Fibroblast of skin of right quadriceps (primary cell): ENCODE measurements at places on chromosomes 1 and 21.

DNA sequence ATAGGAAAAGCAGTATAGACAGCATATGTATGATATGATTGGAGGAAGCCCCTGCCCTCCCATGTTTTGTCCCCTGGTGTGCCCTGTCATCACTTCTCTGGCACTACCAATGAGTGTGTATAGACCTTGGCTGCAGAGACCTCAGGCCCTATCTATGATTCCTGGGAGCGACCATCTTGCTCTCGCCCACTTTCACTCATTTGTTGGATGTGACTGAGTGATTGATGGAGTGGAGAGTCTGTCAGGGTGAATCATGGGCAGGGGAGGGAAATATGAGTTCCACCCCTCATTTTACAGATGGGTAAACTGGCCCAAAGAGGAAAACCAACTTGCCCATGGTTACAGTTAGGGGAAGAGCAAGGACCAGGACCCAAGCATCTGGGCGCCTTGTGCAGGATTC lies 14.9 kb downstream of the SLC30A1 start:
- DNase-seq: no peak

DNA sequence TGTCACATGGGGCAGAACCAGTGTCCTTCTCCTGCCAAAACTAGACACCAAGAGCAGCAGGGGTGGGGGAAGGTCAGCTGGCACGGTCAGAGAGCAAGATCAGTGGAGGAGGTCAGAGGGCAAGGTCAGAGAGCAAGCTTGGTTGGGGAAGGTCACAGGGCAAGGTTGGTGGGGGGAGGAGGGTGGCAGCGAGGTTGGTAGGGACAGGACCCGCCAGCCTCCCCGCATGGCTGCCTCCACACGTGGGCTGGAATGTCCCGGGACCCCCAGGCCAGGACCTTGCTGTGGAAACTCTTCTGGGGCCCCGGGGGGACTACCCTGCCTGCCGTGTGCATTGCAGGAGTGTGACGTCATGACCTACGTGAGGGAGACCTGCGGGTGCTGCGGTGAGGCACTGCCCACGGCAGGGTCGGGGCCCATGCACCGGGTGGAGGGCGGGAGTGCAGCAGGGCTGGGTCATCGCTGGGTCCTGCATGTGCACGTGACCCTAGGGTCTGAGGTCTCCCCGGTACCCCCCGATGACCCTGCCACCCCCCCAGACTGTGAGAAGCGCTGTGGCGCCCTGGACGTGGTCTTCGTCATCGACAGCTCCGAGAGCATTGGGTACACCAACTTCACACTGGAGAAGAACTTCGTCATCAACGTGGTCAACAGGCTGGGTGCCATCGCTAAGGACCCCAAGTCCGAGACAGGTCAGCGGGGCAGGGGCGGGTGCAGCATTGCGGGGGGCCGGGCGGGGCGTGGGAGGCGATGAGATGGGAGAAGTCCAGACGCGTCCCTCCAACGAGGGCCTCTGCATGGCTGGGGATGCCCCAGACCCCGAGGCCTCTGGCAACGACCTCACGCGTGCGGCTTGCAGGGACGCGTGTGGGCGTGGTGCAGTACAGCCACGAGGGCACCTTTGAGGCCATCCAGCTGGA lies 27.3 kb downstream of the COL6A2 start:
- no peak for DNase-seq

GRCh38 chr21:44462086-44462833 lies 7.0 kb downstream of the LRRC3 start:
- DNase-seq: no peak

DNA sequence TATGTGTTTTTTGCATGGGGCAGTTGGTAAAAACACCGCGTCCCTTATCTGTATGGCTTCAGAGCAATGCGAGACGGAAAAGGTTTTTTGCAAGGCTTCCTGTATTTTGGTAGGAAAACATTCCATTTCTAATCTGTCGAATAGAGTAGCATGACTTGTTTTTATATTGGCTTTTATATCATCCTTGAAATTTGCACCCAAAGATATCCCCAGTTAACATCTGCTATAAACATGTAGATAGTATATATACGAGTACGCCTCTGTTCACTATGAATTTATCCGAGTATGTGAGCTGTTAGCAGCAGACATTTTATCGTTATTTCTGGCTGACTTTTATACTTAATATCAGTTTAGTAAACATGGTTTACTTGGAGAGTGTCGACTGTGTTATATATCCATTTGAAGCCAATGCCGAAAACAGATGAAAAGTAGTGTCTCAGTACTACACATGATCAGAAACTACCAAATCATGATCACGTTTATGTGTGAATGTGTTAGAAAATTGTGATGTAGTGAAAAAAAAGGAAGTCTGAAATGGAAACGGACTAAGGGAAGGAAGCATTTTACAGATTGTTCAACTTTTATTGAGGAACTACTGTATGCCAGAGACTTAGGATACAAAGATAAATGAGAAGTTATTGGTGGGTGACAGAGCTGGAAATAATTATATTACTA lies 1.0 kb downstream of the LEPR start:
- DNase-seq: no peak

DNA sequence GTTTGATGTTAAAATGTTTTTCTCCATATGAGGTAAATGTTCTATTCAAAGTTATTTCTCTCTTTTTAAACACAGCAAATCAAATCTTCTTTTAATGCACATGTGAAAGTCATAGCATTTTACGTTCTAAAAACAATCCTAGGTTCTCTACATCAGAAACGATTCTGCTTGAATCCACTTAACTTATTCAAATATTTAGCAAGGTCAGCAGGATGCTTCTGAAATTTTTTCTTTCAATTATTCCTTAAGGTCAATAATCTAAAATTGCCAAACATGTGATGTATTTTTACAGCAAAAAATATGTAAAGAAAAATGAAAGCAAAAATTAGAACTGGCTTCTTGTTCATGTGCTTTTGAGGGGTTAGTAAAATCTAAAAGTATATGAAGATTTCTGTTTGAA lies 106.7 kb downstream of the TM2D1 start:
- no peak for DNase-seq

DNA sequence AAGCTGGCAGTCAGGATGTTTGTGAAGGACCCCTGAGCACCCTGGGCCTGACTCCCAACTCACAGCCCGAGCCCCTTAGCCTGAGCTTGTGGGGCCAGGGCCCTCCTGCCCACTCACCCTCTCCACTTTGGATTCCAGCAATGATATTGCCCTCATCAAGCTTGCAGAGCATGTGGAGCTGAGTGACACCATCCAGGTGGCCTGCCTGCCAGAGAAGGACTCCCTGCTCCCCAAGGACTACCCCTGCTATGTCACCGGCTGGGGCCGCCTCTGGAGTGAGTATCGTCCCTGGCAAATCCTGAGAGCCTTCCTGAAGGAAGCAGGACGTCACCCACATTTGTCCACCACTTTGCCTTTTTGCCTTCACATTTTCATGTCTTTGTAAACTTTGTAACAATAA lies 5.0 kb downstream of the CTRC start:
- DNase-seq: no peak

GRCh38 chr1:168843401-168843800 lies 114.4 kb upstream of the DPT start:
- DNase-seq: no peak

DNA sequence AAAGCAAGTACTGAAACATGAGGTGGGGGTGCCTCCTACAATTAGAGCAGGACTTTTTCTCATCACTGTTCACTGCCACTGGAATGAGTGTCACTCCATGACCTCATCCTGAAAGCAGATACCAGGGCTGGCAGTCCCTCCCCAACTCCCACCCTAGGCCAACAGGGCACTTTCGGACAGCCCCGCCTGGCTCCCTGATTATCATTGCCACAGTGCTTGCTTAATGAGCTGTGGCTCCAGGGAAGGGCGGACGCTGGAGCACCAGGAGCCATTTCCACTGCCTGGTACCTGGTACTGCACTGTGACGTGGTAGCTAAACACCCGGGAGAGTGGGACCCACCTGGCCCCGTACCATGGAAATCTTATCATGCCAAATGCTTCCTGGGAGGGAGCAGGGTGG lies 22.3 kb downstream of the SLC9A1 start:
- DNase-seq: no peak

- DNase-seq: no peak
Observed at GRCh38 chr21:18249672-18250071, 5.0 kb downstream of the CHODL start.

GRCh38 chr1:215104283-215104682 lies 21.7 kb downstream of the KCNK2 start:
- DNase-seq: peak; percentile 35

DNA sequence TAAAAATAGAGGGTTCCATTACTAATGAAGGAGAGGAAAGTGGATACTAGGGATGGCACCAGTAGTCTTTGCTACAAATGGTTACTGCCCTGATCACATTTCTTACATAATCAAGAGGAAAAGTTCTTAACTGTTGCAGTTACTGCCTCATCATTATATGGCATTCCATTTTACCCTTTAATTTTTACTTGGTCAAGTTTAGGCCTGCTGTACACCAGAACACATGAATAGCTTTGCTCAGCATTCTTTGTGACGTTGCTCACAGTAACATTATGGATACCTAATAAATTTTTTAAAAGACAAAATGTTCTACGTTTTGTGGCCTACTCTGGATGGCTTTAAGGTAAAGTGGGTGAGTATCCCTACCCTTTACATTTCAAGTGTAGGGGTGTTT lies 38.6 kb upstream of the CR1L start:
- DNase-seq: no peak

DNA sequence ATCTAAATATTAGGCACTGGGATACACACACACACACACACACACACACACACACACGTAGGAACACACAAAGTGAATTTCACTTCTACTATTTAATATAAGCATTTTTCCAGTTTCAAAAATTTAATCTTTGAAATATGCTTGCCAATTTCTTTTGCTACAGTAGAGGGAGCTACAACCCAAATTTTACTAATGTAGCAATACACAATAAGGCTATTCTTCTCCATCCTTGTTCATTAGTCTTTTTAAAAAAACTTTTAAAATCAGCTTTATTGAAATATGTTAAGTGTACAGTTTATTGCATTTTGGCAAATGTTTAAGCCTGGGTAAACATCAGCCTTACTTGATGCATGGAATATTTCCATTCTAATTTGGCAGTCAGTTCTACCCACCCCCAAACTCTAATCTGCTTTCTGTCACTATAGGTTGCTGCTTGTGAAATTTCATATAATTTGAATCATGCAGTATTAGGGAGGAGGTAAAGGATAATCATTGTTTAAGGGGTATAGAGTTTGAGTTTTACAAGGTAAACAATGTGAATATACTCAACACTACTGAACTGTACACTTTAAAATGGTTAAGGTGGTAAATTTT lies 93.0 kb upstream of the TENT5C start:
- DNase-seq: peak; percentile 28

DNA sequence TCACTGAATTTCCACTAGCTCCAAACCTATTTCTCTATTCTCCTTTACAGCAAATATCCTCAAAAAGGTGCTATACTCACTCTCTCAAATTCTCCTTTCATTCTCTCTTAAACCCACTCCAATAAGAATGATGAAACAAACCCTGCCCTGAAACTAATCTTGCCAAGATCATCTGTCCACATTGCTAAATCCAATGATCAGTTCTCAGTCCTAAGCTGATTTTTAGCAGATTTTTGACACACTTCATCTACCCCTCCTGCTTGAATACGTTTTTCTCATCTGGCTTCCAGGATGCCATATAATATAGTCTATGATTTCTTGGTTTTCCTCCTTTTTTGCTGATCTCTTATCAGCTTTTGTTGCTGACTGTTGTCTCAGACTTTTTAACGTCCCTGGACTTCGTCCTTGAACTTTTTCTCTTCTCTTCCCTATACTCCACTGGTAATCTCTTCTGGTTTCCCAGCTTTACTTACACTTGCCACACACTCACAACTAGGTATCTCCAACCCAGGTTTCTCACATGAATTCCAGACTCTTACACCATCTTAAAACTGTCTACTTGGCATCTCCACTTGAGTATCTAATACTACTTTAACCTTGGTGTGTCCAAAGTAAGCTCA lies 35.3 kb downstream of the RERE start:
- DNase-seq: no peak

DNA sequence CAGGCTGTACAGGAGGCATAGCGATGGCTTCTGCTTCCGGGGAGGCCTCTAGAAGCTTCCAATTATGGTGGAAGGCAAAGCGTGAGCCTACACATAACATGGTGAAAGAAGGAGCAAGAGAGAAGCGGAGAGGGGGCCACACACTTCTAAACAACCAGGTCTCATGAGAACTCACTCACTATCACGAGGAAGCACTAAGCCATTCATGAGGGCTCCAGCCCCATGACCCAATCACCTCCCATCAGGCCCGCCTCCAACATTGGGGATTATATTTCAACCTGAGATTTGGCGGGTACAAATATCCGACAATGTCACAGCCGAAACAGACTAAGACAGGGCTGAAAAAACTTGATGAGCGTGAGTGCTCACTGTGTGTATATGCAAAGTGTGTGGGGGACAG lies 89.3 kb upstream of the CNIH3 start:
- DNase-seq: no peak

DNA sequence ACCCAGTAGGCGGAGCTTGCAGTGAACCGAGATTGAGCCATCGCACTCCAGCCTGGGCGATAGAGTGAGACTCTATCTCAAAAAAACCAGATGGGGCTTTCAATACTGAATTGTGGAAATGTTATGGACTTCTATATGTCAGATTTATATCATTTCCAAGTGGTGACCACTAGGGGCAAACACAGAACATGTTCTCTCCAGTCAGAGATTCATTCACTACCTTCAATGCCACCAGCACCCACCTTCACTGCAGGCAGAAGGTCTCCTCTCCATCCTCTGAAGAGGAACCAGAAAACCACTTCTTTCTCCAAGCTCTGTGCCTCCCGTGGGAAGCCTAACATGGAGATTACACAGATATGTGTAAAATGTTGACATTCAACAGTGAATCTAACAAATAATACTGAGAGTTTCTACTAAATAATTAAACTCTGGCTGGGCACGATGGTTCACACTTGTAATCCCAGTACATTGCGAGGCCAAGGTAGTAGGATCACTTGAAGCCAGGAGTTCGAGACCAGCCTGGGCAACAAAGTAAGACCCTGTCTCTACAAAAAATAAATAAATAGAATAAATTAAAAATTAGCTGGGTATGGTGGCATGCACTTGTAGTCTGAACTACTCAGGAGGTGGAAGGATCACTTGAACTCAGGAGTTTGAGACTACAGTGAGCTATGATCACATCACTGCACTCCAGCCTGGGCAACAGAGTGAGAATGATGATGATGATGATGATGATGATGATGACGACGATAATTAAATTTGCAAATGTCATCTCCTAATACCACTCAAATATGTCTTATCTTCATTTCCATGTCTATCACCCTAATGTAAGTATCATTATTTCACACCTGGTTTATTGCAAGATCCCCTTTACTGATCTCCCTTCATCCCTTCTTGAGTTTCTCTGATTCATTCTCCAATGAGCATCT lies 151.1 kb downstream of the ZNF281 start:
- DNase-seq: peak; percentile 17

- DNase-seq: no peak
Observed at GRCh38 chr1:225888289-225888897, 553 bp downstream of the LEFTY1 start.

DNA sequence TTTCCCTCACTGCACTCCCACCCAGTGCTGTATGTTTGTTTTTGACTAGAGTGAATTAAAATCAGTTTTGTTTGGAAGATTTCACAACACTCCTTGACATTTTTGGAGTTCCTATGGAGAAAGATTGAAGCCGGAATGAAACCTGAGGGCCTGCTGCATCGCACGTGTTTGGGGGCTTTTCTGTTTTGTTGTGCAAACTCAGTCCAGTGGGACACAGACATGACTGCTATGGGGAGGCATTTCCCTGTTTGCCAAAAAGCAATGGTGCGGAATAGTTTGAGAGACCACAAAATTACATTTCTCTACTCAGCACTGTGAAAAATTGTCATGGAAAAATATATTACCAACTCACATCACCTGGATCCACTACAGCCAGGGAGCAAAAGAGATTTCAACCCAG lies 43.8 kb upstream of the KCNE2 start:
- DNase-seq: peak; percentile 14
